ENCODE measurements at places on chromosomes 13 and 19. TPM values are rescaled to one million over a fixed set of nuclear protein-coding genes. Genes with fewer than 3 reads are reported as not detected.

Gene EFNB2
- total RNA-seq: 45.7 TPM

Gene C19orf18
- total RNA-seq: not detected

GRCh38 chr13:104571161-104571892 lies 1505.1 kb upstream of the SLC10A2 start:
- H3K4me3 ChIP-seq: peak overlapping the region; percentile 62
- peak overlapping the region; percentile 28 for H3K27ac ChIP-seq
- DNase-seq: peak; percentile 80
- no peaks in the 10 kb centered on the region for H3K36me3 ChIP-seq
- peaks cover 11% of the 10 kb centered on the region for H3K4me1 ChIP-seq

GRCh38 chr13:95485045-95485517 lies 67.4 kb upstream of the CLDN10 start:
- no peaks in the 10 kb centered on the region for H3K36me3 ChIP-seq
- peaks cover 35% of the 10 kb centered on the region for H3K4me1 ChIP-seq
- peak overlapping the region; percentile 65 for H3K27ac ChIP-seq
- no peak overlapping the region for H3K4me3 ChIP-seq
- no peaks in the 10 kb centered on the region for H3K27me3 ChIP-seq
- DNase-seq: peak; percentile 55

GRCh38 chr13:106003651-106004050 lies 531.8 kb downstream of the EFNB2 start:
- H3K4me3 ChIP-seq: no peak overlapping the region
- no peaks in the 10 kb centered on the region for H3K36me3 ChIP-seq
- DNase-seq: no peak
- no peak overlapping the region for H3K27ac ChIP-seq
